ENCODE measurements at places on chromosomes 12 and 14.

GRCh38 chr12:101942250-101942605 lies 64.8 kb downstream of the DRAM1 start:
- no peak for DNase-seq

GRCh38 chr12:59431266-59431665 lies 164.6 kb upstream of the SLC16A7 start:
- no peak for DNase-seq

DNA sequence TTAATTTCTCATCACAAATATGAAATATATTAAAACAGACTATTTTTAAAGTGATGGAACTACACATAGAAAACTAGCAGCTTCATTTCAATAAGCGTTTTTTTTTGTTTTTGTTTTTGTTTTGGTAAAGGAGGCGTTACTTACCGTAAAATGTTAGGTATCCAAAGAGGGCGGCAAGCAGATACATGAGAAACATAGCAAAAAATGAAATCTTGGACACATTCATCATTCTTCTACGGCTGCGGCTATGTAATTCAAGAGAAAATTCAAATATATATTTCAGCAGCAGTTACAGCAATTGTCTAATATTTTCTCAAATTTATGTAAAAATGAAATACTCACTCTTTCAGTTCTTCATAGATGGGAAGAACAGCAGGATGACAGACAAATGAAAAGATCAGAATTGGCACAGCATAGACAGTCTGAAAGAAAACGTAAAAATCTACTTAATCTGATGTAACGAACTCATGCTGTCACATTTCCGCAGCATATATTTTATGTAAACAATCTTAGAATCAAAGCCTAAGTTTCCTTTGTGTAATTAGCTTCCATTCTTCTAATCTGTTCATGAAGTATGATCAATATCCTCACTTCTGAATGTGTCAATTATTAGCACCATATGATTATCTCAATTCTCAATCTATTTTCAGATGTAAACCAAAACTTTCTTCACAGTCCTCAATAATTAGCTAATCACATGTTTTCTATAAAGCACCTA lies 8.8 kb downstream of the SLC38A2 start:
- DNase-seq = no peak

DNA sequence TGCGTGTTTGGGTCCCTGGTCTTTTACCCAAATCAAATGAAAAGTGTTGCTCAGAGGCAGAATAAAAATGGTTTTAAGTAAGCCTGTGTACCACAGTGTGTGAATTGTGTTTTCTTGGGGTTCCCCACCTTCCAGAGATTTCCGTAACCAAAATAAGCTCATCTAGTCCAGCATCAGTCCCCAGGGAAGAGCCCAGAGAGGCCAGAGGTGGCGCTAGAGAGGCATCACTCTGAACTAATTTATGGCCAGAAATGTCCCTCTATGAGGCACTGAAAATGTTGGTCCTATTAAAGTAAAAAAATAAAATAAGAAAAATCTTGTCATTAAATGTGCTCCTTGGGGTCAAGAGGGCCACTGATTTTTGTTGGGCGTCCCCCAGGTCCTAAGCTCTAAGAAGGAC lies 24.9 kb upstream of the PRKAB1 start:
- no peak for DNase-seq

DNA sequence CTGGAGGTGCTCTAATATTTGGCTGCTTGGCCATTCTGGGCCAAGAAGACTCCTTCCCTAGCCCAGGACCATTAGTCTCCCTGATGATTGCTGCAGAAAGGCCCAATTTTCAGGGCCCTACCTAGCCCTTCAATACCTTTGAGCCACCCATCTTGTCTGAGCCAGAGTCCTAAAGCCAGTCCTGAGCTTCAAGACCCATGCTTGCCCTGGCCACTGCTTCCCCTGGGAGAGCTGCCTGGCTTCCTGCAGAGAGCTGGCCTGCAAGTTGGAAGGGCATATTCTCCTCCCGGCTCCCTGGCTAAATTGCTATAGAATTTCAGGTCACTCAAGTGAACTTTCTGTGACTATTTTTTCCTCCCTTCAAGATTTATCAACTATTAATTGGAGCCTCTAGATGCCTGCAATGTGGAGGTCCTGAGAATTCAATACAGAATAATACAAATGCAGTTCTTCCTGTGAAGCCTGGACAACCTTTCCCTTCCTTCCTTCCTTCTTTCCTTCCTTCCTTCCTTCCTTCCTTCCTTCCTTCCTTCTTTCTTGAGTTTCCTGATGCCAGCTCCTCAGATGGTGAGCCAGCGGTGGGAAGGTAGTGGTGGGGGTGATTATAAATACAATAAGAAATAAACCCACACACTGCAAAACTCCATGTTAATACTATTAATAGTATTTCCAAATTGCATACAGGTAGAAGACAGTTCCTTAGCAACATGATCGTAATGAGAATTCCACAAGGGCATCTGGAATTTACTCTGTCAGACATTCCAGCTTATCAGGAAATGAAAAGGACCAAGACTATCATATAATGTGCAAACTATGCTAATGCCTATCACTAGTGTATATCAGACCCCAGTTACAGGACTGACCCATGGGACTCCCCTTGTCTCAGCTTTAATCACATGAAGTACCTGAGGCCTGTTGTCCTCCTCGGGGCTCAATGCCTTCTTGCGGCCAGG lies 108.1 kb downstream of the ZFP36L1 start:
- no peak for DNase-seq

DNA sequence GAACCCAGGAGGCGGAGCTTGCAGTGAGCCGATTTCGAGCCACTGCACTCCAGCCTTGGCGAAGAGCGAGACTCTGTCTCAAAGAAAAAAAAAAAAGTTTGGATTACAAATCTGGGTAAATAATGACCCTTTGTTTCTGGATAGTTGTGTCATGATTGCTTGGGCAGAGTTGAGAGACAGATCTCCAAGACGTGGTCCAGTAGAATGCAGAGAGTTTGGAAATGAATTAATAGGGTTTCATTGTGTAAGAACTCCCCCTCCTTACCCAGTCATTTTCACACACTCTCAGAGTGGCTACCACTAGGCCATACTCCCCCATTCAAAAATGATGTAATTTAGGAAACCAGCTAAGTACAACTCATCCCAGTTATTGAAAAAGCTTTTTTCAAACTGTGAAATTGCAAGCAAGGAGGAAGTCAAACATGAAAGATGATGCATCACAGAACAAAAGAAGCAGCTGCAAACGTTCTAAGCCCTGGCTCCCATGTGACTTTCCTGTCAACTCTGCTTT lies 1331.9 kb downstream of the AACS start:
- DNase-seq = no peak

- no peak for DNase-seq
These were observed 3.8 kb downstream of the ERP29 start for GRCh38 chr12:112017041-112017440.
